ENCODE measurements at places on chromosomes 2 and 18.

DNA sequence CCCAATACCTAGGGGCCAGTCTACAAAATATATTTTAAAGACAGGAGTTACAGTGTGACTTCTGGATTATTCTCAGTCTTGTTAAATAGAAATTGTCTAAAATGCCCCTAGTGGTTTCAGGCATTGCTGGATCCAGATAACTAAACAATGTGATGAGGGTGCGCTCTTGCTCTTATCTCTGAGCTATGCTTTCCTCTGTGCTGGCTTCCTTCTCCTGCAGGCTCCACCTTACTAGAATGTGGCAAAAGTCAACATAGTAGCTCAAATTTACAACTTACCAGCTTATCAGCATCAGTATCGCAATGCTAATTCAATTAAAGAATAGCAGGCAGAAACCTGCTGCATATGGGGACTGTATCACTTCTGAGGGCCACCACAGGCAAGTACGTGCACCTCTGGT, 61.3 kb upstream of the RNU4ATAC start:
- no peak for DNase-seq

GRCh38 chr18:7336623-7337022, 105.7 kb downstream of the LRRC30 start:
- DNase-seq, result no peak

DNA sequence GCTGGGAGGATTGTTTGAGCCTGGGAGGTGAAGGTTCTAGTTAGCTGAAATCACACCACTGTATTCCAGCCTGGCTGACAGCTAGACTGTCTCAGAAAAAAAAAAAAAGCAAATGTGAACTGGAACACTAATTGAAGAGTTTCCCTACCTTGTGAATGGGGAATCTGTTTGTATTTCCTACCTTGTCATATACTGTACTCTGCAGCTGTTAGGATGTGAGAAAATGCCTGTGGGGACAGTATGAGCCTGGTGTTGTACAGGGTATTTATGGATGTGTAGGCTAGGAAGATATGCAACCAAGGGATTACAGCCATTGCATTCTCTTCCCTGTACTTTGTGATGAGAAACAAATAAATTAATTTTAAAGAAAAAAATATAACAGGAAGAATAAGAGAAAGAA, 113.3 kb upstream of the FAM117B start:
- no peak for DNase-seq

DNA sequence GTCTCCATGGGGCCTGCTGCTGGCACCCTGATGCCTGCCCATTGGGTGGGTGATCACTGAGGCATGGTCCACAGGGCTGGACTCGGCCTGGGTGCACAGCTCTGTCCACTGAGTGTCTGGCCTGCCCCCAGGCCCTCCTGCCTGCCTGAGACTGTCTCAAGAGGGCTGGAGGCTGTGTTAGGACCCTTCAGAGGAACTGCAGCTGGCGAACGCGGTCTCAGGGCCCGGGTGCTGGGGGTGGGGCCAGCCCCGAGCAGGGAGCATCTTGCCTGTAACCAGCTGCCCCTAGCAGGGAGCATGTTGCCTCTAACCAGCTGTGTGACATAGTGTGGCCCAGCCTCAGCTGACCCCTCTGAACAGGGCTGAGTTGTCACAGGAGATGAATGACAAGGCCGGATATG, 50.0 kb downstream of the TWIST2 start:
- no peak for DNase-seq

DNA sequence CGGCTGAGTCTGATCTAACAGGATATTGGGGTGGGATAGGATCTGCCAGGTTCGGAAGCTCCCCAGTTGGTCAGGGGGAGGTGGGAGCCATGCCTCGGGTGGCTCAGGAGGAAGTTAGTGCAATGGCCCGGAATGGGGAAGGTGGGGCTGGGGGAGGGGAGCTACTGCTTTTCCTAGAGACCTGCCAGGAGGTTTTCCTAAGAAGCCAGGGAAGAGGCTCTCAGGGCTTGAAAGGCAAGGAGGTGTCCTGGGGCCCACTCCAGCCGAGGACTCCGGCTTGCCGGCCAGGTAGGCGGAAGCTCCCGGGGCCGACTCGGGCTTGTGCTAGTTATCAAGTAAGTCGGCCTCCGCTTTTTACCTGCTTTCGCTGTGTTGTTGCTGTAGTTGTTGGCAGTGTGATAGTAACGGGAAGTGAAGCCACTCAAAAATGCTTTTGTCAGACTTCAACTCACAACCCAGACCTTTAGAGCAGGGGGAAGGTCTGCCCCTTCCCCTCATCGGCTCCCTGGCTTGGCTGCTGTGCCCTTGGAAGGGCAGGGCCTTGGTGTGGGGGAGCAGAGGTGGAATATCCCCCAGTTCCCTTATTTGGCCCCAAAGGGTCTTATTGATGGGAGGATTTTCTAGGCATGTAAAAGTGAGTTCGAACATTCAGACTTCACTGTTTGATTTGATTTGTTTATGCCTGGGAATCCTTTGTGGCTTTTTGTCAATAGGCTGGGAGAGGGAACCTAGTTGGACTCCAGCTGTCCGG, 5.4 kb downstream of the GDF7 start:
- DNase-seq, result no peak

DNA sequence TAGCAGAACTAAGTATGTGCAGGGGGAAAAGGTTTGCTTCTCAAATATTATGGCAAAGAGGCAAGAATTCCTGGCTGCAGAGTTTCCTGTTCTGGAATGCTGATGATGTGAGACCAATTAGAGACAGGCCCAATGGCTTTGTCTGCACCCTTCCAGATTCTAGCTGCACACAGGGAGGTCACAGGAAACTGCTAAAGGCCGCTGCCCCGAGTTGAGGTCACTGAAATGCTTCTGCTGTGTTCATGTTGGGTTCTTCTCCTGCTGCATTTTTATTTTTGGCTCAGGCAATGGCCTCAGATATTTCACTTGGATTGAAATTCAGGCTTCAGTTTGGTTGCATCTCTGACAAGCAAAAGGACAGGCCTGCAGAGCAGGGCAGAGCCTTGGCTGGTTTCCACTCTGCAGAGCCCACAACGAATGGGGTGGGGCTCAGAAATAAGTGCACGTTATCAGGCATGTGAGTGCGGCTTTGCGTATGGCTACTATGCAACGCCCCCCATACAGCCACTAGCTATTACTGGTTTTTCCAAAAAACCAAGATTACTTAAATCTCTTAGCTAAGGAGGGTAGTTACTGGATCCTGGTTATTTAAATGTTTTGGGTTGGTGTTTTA, 66.9 kb upstream of the FZD5 start:
- peak; percentile 7 for DNase-seq

DNA sequence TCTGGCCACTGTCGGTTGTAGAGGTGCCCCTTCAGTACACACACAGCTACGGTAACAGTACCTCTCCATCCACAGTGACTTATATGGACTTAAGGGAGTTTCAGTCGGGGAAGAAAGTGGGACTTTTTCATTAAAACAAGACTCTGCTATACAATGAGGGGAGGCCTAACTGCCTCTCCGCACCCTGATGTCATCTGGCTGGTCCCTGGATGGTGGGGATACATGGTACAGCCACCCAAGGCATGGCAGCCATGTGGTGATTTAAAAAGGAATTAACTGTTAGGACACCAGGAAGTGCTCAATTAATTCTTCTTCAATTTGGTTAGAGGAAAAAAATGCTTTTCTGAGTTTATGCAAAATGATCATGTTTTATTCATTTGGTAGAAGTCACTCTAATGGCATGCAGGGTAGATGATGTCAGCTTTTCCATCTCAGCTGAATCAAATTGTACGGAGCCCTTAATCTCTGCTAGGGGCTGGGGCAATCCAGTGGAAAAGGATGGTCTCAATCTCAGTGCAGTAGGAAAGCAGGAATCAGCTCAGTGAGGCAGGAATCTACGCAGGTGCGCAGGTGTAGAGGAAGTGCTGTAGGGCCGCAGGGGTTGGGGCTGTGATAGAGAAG, 243.9 kb downstream of the PRKCE start:
- no peak for DNase-seq

Measured in substantia nigra (tissue), 51 donors.